T-helper 17 cell (primary cell): ENCODE measurements at places on chromosomes 4 and X.

GRCh38 chr4:123776267-123776666, 379.7 kb downstream of the SPRY1 start:
- DNase-seq: no peak

DNA sequence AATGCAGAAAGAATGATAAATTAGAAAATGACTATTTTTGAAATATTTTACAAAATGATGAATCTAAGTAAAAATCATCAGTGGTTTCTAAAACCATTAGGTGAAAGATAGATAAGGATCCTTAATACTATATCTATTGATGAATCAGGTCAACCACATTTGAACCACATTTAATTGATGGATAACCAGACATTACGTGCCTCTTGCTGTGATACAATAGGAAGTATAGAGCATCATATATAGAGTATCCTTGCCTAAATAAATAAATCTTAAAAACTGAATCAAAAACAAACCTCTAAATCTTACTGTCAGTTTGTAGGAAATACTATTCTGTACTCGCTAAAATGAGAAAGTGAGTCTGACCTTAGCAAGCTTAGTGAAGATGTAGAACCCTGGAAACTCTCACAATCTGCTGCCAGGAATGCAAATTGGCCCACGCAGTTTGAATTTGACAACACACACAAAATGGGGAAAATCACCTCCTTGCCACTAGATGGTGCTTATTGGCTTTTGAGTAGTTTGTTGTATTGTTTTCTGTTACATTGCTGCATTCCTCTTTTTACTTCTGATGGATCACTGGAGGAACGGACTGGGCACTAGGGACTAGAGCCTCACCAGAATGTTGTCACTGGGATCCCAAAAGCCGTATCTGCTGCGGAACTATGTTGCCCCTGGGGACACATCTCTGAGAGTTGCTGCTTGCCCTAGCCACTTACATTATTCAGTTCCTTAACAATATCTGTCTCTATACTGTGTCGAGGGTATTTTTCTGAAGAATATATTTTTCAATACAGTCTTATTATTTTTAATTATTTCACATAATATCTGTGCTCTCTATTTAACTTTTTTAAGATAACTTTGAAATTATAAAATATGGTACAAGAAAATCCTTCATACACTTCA, 25.4 kb upstream of the SLAIN2 start:
- DNase-seq: no peak

DNA sequence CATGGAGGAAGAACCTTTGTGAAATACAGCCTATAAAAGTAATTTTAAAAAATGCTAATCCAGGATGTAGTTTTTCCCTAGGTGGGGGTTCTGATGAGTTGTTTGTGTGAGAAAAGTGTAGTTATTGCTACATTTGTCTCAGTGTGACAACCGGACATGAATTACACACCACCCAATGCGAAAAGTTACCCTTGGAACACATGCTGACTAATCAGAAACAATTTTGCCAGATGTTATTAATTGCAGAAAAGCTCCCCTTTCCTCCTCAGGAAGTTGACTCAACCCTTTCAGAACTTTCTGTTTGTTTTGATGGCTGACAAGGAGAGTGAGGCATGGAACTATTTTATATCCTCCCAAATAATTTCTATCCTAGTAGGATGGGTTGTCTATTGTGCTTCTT, 38.1 kb upstream of the EDA2R start:
- DNase-seq: no peak

GRCh38 chrX:103586314-103586646, 965 bp downstream of the TCEAL4 start:
- DNase-seq: no peak
